Activated CD4-positive, alpha-beta T cell treated with anti-CD3 and anti-CD28 coated beads for 36 hours (primary cell): ENCODE measurements at places on chromosomes 6 and 20. TPM values are rescaled to one million over a fixed set of nuclear protein-coding genes. Genes with fewer than 3 reads are reported as not detected.

DNA sequence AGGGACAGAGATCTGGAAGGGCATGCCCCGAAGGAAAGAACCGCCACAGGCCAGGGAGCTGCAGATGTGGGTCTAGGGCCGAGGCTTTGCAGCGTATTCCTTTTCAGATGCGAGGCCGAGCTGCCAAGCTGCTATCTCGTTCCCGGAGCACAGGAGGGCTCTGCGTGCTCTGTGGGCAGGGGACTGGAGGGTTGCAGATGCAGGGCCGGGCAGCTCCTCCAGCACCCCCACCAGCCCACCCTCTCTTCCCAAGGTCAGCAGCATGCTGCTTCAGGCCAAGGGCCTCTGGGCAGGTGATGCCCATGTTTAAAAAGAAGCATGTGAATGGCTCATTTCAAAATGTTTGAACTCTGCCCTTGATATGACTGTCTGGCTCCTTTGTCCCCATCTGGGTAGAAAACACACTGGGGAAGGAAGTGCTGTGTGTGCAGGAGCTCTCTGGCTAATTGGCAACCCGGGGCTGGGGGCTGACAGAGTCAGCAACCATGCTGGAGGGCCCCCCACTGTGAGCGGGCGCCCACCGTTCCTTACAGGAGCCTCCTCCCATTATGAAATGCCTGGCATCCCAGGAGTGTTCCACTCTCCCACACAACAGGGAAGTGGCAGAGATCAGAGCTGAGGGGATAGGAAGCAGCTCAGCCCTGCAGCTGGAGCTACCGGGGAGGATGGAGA is 353.3 kb downstream of the ZFAND3 start:
- no peak for DNase-seq
- H3K27ac ChIP-seq, result no peak overlapping the region
- H3K4me3 ChIP-seq, result no peak overlapping the region
- peaks cover 3% of the 10 kb centered on the region for H3K4me1 ChIP-seq
- H3K36me3 ChIP-seq, result no peaks in the 10 kb centered on the region
- H3K27me3 ChIP-seq, result no peaks in the 10 kb centered on the region

- DNase-seq, result no peak
- peaks cover 38% of the 10 kb centered on the region for H3K27me3 ChIP-seq
- H3K4me1 ChIP-seq, result no peaks in the 10 kb centered on the region
- H3K27ac ChIP-seq, result no peak overlapping the region
- H3K4me3 ChIP-seq, result no peak overlapping the region
- no peaks in the 10 kb centered on the region for H3K36me3 ChIP-seq
These were observed 3.2 kb upstream of the SMOC2 start for GRCh38 chr6:168437751-168438150.

DNA sequence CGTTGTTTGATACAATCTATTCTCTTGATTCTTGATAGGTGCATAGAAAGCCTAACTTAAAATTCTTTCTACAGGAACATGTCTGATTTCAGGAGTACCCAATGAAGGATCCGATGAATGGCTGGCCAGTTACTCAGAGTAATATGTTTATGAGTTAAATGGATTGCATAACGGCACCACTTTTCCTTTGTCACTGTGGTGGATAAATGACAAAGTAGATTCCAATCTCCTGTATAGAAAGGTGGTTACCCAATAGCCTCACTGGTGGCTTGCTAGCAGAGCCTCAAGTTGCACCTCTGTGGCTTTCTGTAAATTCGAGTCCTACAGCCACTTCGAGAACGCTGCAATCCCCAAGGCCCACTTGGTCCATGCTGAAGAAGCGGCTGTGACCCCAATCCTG is 28.4 kb downstream of the LHFPL5 start:
- H3K27ac ChIP-seq, result no peak overlapping the region
- H3K27me3 ChIP-seq, result no peaks in the 10 kb centered on the region
- DNase-seq, result no peak
- no peak overlapping the region for H3K4me3 ChIP-seq
- no peaks in the 10 kb centered on the region for H3K4me1 ChIP-seq

GRCh38 chr6:129946439-129947140 is 71.8 kb upstream of the L3MBTL3 start:
- H3K27ac ChIP-seq, result no peak overlapping the region
- peaks cover 3% of the 10 kb centered on the region for H3K27me3 ChIP-seq
- no peaks in the 10 kb centered on the region for H3K36me3 ChIP-seq
- DNase-seq, result no peak
- H3K4me3 ChIP-seq, result no peak overlapping the region
- H3K4me1 ChIP-seq, result no peaks in the 10 kb centered on the region

DNA sequence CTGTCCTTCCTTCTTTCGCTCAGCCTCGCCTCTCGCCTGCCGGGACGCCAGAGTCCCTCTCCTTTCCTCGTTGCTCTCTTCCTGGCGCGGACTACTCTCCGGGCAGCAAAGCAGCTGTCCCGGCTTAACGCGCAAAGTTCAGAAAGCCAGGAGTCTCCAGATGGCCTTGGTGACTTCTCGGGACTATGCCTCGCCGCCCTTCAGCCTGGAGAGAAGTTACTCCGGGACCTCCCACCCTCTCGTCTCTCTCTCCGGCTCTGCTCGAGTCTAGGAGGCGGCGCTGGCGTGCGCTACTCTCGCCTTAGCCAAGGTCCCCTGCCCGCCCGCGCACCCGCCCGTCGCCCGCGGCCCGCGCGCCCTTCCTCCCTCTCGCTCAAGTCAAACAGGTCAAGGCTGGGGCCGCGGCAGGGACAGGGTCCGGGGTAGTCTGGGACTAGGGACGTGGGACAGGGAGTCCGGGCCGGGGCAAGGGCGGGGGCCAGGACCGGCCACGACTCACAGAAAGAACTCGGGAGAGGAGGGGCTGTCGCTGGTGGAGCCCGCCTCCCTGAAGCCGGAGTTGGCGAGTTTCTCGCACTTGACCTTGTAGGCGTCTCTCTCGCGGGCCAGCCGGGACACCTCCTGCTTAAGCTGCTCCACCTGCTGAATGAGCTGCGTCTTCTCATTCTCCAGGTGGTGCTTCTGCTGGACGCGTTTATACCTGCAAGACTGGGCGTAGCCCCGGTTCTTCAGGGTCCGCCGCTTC is 1.5 kb downstream of the MAFB start:
- H3K36me3 ChIP-seq, result no peaks in the 10 kb centered on the region
- H3K27me3 ChIP-seq, result peaks cover 76% of the 10 kb centered on the region
- peaks cover 16% of the 10 kb centered on the region for H3K4me1 ChIP-seq

DNA sequence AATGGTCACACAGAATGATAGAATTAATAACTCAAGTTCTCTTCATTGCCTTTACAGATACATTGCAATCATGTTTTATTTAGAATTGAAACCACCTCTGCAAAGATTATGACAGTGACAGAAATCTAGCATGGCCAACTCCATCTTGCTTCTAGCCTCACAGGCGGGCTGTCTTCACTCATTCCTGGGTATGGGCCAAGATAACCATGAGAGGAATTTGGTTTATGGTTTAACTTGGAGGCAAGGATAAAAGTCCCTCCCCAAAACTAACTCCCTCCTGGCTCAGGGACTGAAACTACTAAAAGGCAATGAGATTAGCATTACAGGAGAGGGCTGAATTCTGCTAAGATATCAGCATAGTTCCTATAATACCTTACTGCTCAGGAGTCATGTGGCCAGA is 95.2 kb upstream of the CST7 start:
- H3K27me3 ChIP-seq, result peaks cover 10% of the 10 kb centered on the region
- no peak overlapping the region for H3K27ac ChIP-seq
- no peak overlapping the region for H3K4me3 ChIP-seq
- H3K36me3 ChIP-seq, result no peaks in the 10 kb centered on the region

GRCh38 chr6:158548418-158549161 is 11.3 kb upstream of the TMEM181 start:
- no peak for DNase-seq
- peaks cover 4% of the 10 kb centered on the region for H3K27me3 ChIP-seq
- no peaks in the 10 kb centered on the region for H3K36me3 ChIP-seq
- no peak overlapping the region for H3K27ac ChIP-seq
- H3K4me3 ChIP-seq, result no peak overlapping the region
- peaks cover 3% of the 10 kb centered on the region for H3K4me1 ChIP-seq

GRCh38 chr20:48527771-48528170 is 300.0 kb downstream of the PREX1 start:
- H3K27ac ChIP-seq, result no peak overlapping the region
- no peak overlapping the region for H3K4me3 ChIP-seq
- peaks cover 7% of the 10 kb centered on the region for H3K27me3 ChIP-seq
- no peaks in the 10 kb centered on the region for H3K4me1 ChIP-seq
- no peaks in the 10 kb centered on the region for H3K36me3 ChIP-seq
- no peak for DNase-seq

GRCh38 chr6:13287104-13287503 is 41.2 kb downstream of the TBC1D7 start:
- DNase-seq, result no peak
- H3K4me3 ChIP-seq, result no peak overlapping the region
- H3K4me1 ChIP-seq, result no peaks in the 10 kb centered on the region
- peaks cover 32% of the 10 kb centered on the region for H3K36me3 ChIP-seq
- no peak overlapping the region for H3K27ac ChIP-seq

- peak within 1 kb of the TSS; percentile 96 for H3K27ac ChIP-seq
- H3K36me3 ChIP-seq, result peaks cover 24% of the 10 kb centered on the region
- H3K4me3 ChIP-seq, result peak within 1 kb of the TSS; percentile 95
- no peaks in the 10 kb centered on the region for H3K27me3 ChIP-seq
- peaks cover 49% of the 10 kb centered on the region for H3K4me1 ChIP-seq
- DNase-seq, result peak; percentile 69
These were observed at the start of gene GPSM3 for GRCh38 chr6:32192608-32193039. Gene GPSM3 (minus strand): TSS chr6:32192643. CDS start chr6:32192513, 130 bp downstream.

DNA sequence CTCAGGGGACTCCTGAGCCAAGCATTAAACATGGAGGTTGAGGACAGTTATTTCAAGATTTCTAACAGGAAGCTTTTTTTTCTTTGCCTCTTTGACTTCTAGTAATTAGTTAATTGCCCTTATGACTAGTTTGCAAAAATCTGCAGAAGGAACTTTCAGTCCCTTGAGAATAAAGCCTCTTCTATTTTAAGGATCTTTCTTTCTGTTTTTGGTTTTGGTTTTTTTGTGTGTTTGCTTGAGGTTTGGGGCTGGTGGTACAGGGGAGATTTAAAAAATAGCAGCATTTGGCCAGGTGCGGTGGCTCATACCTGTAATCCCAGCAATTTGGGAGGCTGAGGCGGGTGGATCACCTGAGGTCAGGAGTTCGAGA is 259.3 kb downstream of the BMP7 start:
- H3K4me1 ChIP-seq, result peaks cover 2% of the 10 kb centered on the region
- H3K27ac ChIP-seq, result no peak overlapping the region
- peaks cover 22% of the 10 kb centered on the region for H3K27me3 ChIP-seq

DNA sequence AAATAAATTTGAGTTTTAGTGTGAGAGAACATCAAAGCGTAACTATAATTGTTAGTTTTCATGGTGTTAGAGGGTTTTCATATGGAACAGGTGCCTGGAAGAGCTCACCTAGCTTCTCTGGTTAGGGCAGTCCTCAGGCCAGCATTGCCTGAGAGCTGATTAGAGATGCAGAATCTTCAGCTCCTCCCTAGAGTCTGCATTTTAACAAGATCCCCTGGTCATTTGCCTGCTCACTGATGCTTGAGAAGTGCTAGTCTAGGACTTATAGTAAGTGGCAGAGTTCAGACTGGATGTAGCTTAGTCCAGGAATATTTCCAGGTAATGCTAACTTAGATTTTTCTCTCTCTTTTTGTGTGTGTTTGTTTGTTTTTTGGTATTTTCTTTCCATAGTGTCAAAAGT is 21.7 kb upstream of the SMIM26 start:
- no peaks in the 10 kb centered on the region for H3K27me3 ChIP-seq
- H3K4me3 ChIP-seq, result no peak overlapping the region
- H3K27ac ChIP-seq, result no peak overlapping the region
- H3K36me3 ChIP-seq, result peaks cover 43% of the 10 kb centered on the region
- no peaks in the 10 kb centered on the region for H3K4me1 ChIP-seq

DNA sequence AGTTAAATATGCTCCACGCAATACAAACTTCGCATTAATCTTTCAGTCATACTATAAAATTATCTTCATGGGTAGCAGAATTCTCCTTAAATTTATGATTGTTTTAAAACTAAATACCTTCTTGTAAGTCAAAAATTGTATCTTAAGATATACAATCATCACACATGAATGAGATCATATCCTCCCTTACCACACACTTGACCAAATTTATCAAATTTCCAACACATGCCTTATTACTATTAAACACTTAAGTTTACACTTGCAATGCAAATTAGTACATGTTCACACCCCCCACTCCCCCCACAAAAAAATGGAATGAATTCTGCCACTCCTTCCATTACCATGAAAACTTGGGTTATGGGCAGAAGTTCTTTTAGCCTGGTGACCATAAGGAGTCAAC is 13.8 kb downstream of the RANBP9 start:
- no peaks in the 10 kb centered on the region for H3K27me3 ChIP-seq
- DNase-seq, result no peak
- H3K4me1 ChIP-seq, result peaks cover 70% of the 10 kb centered on the region
- H3K27ac ChIP-seq, result peak overlapping the region; percentile 80
- peaks cover 32% of the 10 kb centered on the region for H3K36me3 ChIP-seq
- no peak overlapping the region for H3K4me3 ChIP-seq

DNA sequence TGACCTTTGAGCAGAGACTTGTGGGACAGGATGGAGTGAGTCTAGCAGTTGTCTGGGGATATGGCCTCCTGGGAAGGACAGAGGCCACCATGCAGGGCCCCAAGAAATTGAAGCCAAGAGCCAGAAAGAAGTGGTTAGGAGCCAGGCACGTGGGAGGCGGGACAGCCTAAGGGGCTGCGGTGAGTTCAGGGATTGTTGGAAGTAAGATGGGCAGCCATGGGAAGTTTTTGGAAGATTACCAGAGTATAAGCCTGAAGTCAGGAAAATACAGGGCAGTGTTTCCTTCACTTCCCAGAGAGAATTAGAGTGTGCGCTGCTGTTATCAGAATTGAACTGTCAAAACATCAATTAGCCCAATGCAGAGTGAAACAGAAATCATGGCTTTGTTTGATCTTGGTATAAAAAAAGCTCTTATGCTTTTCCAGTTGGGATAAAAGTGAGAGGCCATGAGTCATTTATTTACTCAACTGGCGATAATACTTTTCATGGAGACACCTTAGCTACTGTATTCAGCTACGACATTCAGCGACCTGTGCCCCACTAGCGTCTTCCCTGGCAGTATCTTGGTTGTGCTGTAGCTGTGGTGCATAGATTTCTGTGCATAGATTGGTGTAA is 66.9 kb downstream of the PHACTR2 start:
- no peak for DNase-seq
- peaks cover under 1% of the 10 kb centered on the region for H3K4me1 ChIP-seq
- no peak overlapping the region for H3K4me3 ChIP-seq
- no peak overlapping the region for H3K27ac ChIP-seq
- peaks cover 8% of the 10 kb centered on the region for H3K36me3 ChIP-seq
- no peaks in the 10 kb centered on the region for H3K27me3 ChIP-seq

GRCh38 chr6:82182756-82183155 is 64.8 kb downstream of the IBTK start:
- DNase-seq, result peak; percentile 15
- H3K27me3 ChIP-seq, result no peaks in the 10 kb centered on the region
- peaks cover 7% of the 10 kb centered on the region for H3K4me1 ChIP-seq
- H3K36me3 ChIP-seq, result peaks cover 38% of the 10 kb centered on the region

- H3K27me3 ChIP-seq, result peaks cover 26% of the 10 kb centered on the region
- no peaks in the 10 kb centered on the region for H3K36me3 ChIP-seq
- H3K4me3 ChIP-seq, result no peak overlapping the region
- DNase-seq, result no peak
- no peaks in the 10 kb centered on the region for H3K4me1 ChIP-seq
These were observed 26.9 kb downstream of the RING1 start for GRCh38 chr6:33235221-33235634.

Gene MUC22
- total RNA-seq, result not detected

Gene SIRPA
- total RNA-seq, result 0.05 TPM

Gene FAM209B
- 0.43 TPM for total RNA-seq

Gene PROKR2
- not detected for total RNA-seq

Gene ZFP64
- total RNA-seq, result 12.2 TPM

Gene PSORS1C1
- total RNA-seq, result 0.18 TPM

Gene CALHM5
- not detected for total RNA-seq

Gene PRSS16
- 1.5 TPM for total RNA-seq

Gene MDFI
- total RNA-seq, result not detected

Gene SKIC2
- 104 TPM for total RNA-seq

Gene TMC2
- total RNA-seq, result not detected

Gene TMEM170B
- 1.3 TPM for total RNA-seq

Gene RNASET2
- total RNA-seq, result 85.2 TPM

Gene UBE2J1
- 18.7 TPM for total RNA-seq
